ENCODE measurements at places on chromosomes 16 and 17. TPM values are rescaled to one million over a fixed set of nuclear protein-coding genes. Genes with fewer than 3 reads are reported as not detected.
A peak's percentile ranks its signal among the peaks of the same experiment; 100 is the strongest.

GDPD1 gene
- total RNA-seq: not detected

- no peaks in the 10 kb centered on the region for H3K27me3 ChIP-seq
- no peak overlapping the region for H3K27ac ChIP-seq
- H3K4me3 ChIP-seq: no peak overlapping the region
- DNase-seq: no peak
These were observed 498.5 kb downstream of the WWOX start for GRCh38 chr16:78597809-78598570.

GRCh38 chr16:85457366-85457765 is 155.8 kb upstream of the GSE1 start:
- peaks cover 46% of the 10 kb centered on the region for H3K4me1 ChIP-seq
- H3K27ac ChIP-seq: no peak overlapping the region
- DNase-seq: no peak
- no peaks in the 10 kb centered on the region for H3K27me3 ChIP-seq
- no peaks in the 10 kb centered on the region for H3K36me3 ChIP-seq

NOL11 gene
- 53.6 TPM for total RNA-seq

DNA sequence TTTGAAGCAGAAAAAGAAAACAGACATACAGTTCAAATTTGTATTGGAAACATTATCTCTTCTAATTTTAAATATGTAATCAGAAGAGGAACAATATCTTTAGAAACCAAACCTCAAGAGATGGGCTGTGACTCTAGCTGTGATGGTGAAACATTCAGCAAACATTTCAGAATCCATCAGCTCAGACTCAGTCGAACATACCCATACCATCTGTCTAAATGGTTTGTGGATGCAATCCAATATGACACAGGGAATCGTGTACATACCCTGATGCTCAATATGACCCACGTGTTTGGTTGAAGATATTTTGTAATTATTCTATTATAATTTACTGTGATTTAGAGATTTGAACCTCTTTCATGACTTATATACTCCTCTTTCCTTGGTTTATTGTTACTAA is 665.2 kb upstream of the CDH8 start:
- no peak overlapping the region for H3K4me3 ChIP-seq
- no peak for DNase-seq
- no peaks in the 10 kb centered on the region for H3K36me3 ChIP-seq
- no peak overlapping the region for H3K27ac ChIP-seq

DNA sequence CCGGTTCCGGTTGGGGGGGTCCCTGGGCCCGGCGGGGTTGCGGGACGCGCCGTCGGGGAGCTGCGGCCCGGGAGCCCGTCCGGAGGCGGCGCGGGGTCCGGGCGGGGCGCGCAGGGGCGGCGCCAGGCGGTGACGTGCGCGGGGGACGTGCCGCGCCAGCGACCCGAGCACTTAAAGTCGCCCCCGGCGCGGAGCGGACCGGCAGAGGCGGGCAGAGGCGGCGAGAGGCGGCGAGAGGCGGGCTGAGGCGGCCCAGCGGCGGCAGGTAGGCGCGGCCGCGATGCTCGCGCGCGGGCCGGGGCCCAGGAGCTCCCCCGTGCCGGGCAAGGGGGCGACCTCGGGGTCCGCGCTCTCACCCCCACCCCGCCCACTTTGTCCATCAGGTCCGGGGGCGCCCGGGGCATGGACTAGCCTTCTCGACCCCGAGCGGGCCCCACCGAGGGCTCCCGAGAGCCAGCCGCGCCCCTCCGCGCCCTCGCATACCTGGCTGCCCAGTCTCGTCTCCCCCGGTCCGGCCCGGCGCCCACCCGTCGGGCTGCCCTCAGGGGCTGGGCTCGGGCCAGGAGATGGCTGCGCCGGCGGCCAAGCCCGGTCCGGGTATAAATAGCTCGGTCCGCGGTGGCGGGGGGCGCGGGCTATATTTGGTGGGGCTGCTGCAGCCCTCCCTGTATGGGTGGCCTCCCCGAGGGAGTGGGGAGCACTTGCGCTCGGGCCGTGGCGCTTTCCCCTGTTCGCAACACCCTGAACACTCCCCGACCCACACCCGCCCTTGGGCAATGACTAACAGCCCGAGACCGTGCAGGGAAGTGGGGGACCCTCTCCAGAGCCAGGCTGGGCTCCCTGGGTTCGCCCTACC is at the start of gene SLC16A3:
SLC16A3 (plus strand) TSS at position 201 of the 856 bp plus-strand sequence. CDS start 6,967 bp downstream, outside the sequence.
- H3K4me1 ChIP-seq: peaks cover 54% of the 10 kb centered on the region
- DNase-seq: peak; percentile 93

ZFPM1 gene
- total RNA-seq: 15.2 TPM

DPEP1 gene
- total RNA-seq: 4.8 TPM

GRCh38 chr16:26051063-26051462 is 359.3 kb downstream of the HS3ST4 start:
- no peaks in the 10 kb centered on the region for H3K4me1 ChIP-seq
- H3K4me3 ChIP-seq: no peak overlapping the region
- H3K27me3 ChIP-seq: no peaks in the 10 kb centered on the region
- DNase-seq: no peak
- H3K36me3 ChIP-seq: no peaks in the 10 kb centered on the region

GRCh38 chr16:86882586-86883280 is 304.4 kb downstream of the FOXL1 start:
- H3K27me3 ChIP-seq: peaks cover 85% of the 10 kb centered on the region
- no peak overlapping the region for H3K4me3 ChIP-seq
- DNase-seq: peak; percentile 65
- no peak overlapping the region for H3K27ac ChIP-seq
- no peaks in the 10 kb centered on the region for H3K4me1 ChIP-seq

DNA sequence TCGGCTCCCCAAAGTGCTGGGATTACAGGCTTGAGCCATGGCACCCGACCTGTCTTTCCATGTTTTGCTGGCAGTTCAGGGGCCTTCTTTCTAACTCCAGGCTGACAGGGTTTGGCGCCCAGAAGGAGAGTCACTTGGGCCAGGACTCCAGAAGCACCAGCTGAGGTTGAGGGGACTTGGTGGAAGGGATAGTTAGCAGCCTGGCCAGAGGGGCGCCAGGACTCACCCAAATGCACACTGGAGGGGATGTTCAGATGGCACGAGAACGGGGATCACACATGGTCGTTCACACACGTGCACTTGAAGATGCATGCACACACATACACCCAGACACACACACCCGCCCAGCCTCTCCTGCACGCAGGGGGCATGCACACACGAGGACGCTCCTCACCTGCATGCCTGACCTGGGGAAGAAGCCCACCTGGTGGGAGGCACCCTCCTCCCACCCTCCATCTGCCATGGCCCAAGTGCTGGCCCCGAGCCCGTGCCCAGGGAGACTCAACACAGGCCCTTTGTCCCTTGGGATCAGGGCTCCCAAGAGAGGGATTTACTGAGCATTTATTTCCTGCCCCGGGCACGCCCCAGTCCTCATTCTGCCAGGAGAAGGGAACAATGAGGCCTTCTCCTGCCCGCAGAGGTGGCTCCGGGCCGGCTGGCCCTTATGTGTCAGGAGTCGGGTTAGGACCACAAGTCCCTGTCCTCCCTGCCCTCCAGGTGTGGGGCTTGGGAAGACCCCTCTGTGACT is 2.3 kb upstream of the PRSS21 start:
- H3K27me3 ChIP-seq: no peaks in the 10 kb centered on the region
- H3K27ac ChIP-seq: no peak overlapping the region
- H3K4me1 ChIP-seq: no peaks in the 10 kb centered on the region
- no peak for DNase-seq

NPIPA7 gene
- total RNA-seq: 15.6 TPM

DNA sequence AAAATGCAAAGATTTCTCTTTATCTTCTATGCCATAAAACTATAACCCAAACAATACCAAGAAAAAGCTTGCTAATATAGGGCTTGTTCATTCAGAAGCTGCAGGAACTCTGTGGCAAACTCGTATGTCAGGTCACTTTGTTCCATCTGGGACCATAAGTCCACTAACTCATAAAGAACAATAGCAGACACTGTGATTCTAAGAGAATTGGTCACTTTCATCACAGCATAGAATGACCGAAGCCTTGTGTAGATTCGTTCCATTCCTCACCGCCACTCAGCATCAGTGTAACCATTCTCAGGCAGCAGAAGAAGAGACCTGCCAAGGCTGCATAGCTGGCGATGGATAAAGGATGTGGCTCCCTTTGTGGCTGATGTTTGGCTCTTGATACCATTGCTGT is 30.3 kb upstream of the VAT1L start:
- no peaks in the 10 kb centered on the region for H3K4me1 ChIP-seq
- no peaks in the 10 kb centered on the region for H3K27me3 ChIP-seq

MKS1 gene
- 18.0 TPM for total RNA-seq

- no peak for DNase-seq
- H3K4me1 ChIP-seq: no peaks in the 10 kb centered on the region
- H3K4me3 ChIP-seq: no peak overlapping the region
- H3K27me3 ChIP-seq: peaks cover 19% of the 10 kb centered on the region
These were observed 23.6 kb downstream of the RAB11FIP4 start for GRCh38 chr17:31415004-31415454.

DNA sequence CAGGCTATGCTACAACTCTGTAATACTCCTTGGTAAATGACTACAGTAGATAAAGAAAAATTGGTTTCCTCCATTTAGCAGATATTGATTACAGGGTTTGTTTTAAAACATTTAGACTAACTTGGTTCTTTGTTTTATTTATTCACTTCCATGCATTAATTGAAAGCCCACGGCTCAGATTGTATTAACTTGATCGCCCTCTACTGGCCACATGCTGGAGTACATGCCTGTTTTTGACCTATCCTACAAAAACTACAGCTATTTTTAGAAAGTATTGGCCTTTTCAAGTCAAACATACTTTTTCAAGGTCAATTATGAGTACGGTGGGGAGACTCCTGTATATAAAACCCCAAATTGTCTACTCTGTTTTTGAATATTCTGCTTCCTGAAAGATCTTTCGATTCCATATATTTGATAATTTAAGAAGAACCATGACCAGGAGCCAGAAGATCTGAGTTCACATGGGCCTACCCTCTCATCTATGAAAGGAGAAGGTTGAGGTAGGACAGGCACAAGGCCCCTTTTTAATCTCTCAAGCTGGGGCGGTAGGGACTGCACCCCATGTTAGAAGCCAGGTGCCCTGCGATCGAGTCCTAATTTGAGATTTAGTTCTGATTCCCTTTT is 51.8 kb downstream of the CA10 start:
- no peaks in the 10 kb centered on the region for H3K36me3 ChIP-seq
- no peak overlapping the region for H3K27ac ChIP-seq
- peak; percentile 50 for DNase-seq
- H3K27me3 ChIP-seq: no peaks in the 10 kb centered on the region

DNA sequence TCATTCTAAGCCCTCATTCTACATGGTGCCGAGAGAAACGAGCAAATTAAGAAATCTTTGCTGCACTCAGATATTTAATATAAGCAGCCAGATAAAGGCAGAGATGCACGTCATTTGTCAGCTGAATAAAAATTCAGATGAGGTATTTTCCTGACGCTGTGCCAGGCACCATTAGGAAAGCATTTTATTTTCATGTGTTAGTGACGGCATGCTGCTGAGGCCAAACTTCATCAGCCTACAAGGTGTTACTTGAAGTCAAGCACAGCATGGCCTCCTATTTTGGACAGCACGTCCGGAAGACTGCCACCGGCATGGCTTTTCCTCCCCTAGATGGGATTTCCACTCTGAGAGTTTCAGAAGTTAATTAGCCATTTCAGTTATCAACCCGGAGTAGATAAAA is 70.3 kb downstream of the IRX3 start:
- H3K27me3 ChIP-seq: no peaks in the 10 kb centered on the region
- H3K4me3 ChIP-seq: no peak overlapping the region
- DNase-seq: no peak
- no peaks in the 10 kb centered on the region for H3K4me1 ChIP-seq

TMC7 gene
- 0.87 TPM for total RNA-seq

- peaks cover 35% of the 10 kb centered on the region for H3K4me1 ChIP-seq
- no peak overlapping the region for H3K4me3 ChIP-seq
- H3K27me3 ChIP-seq: no peaks in the 10 kb centered on the region
- H3K36me3 ChIP-seq: peaks cover 46% of the 10 kb centered on the region
- no peak overlapping the region for H3K27ac ChIP-seq
These were observed 5.4 kb downstream of the NPLOC4 start for GRCh38 chr17:81631482-81631881.

LRRC36 gene
- total RNA-seq: not detected

DNA sequence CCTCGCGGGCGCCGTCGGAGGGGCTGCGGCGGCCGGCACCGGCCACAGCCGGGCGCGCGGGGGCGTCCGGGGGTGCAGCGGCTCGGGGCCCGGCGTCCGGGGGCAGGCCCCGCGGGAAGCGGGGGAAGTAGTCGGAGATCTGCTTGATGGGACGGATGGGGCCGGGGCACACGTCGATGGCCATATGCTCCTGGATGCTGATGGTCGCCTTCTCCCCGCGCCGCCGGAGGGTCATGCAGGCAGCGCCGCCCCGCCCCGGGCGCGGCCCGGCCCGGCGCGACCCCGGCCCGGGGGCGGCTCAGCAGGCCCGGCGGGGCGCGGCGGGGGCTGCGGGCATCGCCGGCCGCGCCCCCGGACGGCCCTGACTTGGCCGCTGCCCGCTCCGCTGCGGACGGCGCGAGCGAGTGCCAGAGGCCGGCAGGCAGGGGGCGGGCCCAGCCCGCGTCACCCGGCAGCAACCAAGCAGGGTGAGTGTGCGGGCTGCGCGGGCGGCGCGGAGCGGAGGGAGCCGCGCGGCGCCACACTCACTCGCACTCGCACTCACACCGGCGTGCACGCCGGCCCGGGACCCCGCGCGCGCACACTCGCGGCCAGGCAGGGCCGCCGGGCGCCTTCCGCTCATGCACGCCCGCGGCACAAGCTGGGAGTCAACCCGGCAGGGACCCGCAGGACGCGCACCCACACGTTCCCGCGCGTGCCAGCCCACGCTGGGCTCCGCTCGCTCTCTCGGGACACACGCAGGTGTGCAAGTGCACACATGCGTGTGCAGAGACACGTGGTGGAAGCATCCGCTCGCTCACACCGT is at the start of gene DOC2B:
DOC2B (minus strand) TSS at position 406 of the 805 bp plus-strand sequence; CDS start at position 235, 171 bp downstream.
- H3K27me3 ChIP-seq: peaks cover 12% of the 10 kb centered on the region
- H3K27ac ChIP-seq: peak within 1 kb of the TSS; percentile 68
- H3K36me3 ChIP-seq: no peaks in the 10 kb centered on the region
- peaks cover 18% of the 10 kb centered on the region for H3K4me1 ChIP-seq
- DNase-seq: peak; percentile 69

DNA sequence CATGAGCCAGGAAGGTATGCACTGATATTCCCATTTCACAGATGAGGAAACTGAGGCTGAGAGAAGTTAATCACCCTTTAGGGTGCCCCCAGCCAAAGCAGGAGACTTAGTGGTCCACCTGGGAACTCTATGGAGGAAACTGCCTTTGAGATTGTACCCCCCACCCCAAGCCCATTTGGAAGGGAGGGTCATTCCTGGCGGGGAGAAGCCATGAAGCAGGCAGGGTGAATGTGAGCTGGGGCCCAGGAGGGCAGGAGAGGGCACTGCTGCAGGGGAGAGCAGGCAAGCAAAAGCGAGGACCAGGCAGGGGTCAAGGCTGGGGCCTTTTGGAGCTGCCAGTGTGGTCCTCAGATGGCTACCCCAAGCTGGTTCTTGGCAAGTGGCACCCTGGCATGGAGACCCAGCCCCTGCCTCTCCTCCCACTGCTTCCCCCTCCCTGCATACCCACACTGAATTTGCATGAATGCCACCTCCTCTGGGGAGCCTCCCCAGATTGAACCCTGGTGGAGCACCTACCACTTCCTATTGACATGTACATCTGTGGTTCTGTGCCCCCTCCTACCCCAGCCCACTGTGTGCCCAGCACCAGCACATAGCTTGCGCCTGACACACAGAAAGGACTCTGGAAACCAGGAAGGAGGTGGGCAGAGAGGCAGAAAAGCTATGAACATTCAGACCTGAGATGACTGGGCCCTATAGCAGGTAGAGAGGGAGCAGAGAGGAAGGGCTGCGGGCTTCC is 965 bp upstream of the TMC6 start:
- H3K27ac ChIP-seq: peak overlapping the region; percentile 91
- peaks cover 62% of the 10 kb centered on the region for H3K4me1 ChIP-seq
- H3K4me3 ChIP-seq: peak overlapping the region; percentile 88
- DNase-seq: peak; percentile 55
- peaks cover 9% of the 10 kb centered on the region for H3K36me3 ChIP-seq
- H3K27me3 ChIP-seq: no peaks in the 10 kb centered on the region

Measured in stomach (tissue), 19 donors.